GM23248 (cell line): ENCODE measurements at places on chromosomes 2 and 18. TPM values are rescaled to one million over a fixed set of nuclear protein-coding genes. Genes with fewer than 3 reads are reported as not detected.

- H3K4me1 ChIP-seq: no peaks in the 10 kb centered on the region
- no peak overlapping the region for H3K4me3 ChIP-seq
- no peaks in the 10 kb centered on the region for H3K36me3 ChIP-seq
- no peak overlapping the region for H3K27ac ChIP-seq
These were observed 96.1 kb downstream of the MAP2 start for GRCh38 chr2:209519906-209520305.

The MEMO1 gene
- total RNA-seq: 29.8 and 46.3 TPM in 2 replicates

DNA sequence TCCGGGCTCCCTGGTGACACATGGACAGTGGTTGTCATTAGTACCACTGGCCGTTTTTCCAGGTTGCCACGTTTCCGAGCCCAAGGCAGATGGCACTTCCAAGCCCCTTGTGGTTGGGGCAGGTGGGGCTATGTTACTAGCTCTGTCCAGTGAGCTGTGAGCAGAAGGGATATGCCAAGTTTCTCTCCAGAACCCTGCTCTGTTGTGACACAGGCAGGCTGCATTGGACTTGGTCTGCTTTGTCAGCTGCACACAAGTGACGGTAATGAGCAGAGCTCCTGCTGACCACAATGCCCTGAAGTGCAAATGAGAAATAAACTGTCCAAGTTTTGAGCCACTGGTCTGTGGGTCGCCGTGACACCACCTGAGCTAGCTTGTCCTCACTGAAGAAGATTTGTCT, 118.8 kb downstream of the GYPC start:
- H3K27ac ChIP-seq: no peak overlapping the region
- peaks cover 10% of the 10 kb centered on the region; the same call in 1 of the 2 replicates for H3K27me3 ChIP-seq
- no peaks in the 10 kb centered on the region for H3K36me3 ChIP-seq
- H3K4me3 ChIP-seq: no peak overlapping the region
- DNase-seq: no peak

DNA sequence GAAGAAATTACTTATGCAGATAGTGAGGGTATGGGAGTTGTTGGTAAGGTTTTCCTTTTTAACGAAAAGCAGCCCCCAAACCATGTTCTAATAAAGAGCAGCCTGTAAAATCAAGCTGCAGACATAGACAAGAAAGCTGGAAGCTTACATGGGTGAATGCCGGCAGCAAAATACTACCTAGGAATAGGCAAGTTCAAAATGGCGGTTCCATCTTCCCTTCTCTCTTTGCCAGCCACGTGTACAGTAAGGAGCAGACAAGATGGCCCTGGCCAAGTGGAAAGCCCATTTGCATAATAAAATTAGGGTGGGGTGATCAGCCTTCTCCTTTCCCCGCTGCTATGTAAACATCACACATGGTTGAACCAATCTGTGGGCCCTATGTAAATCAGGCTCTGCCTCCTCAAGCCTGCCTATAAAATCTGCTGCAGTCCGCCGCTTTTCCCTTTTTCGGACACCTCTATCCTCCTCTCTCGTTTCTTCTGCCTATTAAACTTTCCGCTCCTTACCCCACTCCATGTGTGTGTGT, 155.0 kb downstream of the ZBTB7C start:
- H3K4me3 ChIP-seq: no peak overlapping the region
- no peak overlapping the region for H3K27ac ChIP-seq
- H3K4me1 ChIP-seq: no peaks in the 10 kb centered on the region

GRCh38 chr18:27985832-27986231, 191.1 kb downstream of the CDH2 start:
- no peak overlapping the region for H3K27ac ChIP-seq
- no peaks in the 10 kb centered on the region for H3K27me3 ChIP-seq
- no peak overlapping the region for H3K4me3 ChIP-seq
- H3K36me3 ChIP-seq: peaks cover 45% of the 10 kb centered on the region
- DNase-seq: no peak
- H3K4me1 ChIP-seq: no peaks in the 10 kb centered on the region

GRCh38 chr2:122886479-122887145, 1131.2 kb downstream of the TSN start:
- no peak for DNase-seq
- H3K4me1 ChIP-seq: no peaks in the 10 kb centered on the region
- H3K27ac ChIP-seq: no peak overlapping the region
- no peaks in the 10 kb centered on the region for H3K27me3 ChIP-seq
- no peaks in the 10 kb centered on the region for H3K36me3 ChIP-seq

DNA sequence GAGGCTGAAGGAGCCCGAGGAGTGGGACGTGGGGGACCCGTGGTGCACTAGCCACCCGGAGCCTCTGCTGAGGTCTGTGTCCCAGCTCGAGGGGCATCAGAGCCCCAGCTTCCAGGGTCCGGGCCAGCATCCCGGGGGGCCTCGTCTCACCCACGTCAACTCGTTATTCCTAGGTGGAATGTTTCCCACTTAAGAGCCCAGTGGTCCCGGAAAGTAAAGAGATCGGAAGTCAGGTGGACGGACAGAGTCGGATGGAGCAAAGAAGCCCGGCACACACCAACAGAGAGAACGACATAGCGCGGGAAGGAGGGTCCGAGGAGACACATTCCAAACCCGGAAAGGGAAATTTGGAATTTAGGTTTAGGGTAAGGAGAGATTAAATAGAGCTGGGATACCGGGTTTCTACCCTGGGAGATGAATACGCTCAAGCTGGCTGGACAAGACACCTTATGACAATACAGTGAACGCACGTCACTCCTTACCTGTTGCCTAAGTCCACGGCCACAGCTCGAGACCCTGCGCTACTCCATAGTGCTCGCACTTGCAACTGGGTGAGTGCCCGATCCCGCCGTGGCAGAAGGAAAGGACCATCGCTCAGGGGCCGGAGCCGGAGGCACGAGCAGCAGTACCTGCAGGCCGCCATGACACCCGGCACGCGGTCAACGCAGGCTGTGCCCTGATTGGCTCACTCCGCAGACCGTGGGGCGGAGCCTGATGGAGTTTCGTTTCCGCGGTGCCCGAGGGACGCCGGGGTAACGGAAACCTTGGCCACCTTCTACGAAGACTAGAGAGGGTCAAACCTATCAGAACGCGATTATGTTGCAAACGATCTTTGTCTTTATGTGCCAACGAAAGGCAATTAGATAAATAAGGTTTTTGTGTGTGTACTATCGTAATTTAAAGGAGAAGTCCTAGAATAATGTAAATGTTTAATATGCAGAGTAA, at the start of gene PNPT1:
Gene PNPT1 (minus strand): TSS at position 664 of the 945 bp plus-strand sequence. CDS start 21 bp downstream, at position 643.
- peak within 1 kb of the TSS; percentile 97 for H3K4me3 ChIP-seq
- H3K4me1 ChIP-seq: peaks cover 22% of the 10 kb centered on the region
- H3K27me3 ChIP-seq: no peaks in the 10 kb centered on the region
- H3K36me3 ChIP-seq: no peaks in the 10 kb centered on the region

DNA sequence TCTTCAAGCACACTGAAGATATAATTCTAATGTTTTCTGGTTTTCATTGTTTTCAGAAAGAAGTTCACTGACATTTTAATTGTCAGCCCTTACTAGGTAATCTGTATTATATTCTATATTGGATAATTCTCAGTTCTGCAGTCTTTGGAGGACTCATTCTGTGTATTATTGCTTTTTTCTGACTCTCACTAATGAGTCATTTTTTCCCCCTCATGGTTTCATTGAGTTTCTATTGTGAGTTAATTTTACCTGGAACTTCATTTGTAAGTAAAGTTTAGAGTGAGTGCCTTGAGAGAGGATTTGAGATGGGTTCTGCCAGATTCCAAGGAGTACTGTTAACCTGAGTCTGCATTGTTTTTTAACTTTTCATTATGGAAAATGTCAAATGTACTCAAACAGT, 90.4 kb upstream of the LYPD1 start:
- H3K27me3 ChIP-seq: no peaks in the 10 kb centered on the region
- no peaks in the 10 kb centered on the region for H3K4me1 ChIP-seq
- no peak overlapping the region for H3K27ac ChIP-seq
- H3K4me3 ChIP-seq: no peak overlapping the region
- no peaks in the 10 kb centered on the region for H3K36me3 ChIP-seq
- no peak for DNase-seq

The IMPA2 gene
- total RNA-seq: 11.1 and 13.0 TPM in 2 replicates

The SERPINB11 gene
- not detected in 2 replicates for total RNA-seq

- no peaks in the 10 kb centered on the region for H3K36me3 ChIP-seq
- H3K27me3 ChIP-seq: no peaks in the 10 kb centered on the region
- peaks cover 17% of the 10 kb centered on the region for H3K4me1 ChIP-seq
- no peak overlapping the region for H3K27ac ChIP-seq
- no peak overlapping the region for H3K4me3 ChIP-seq
These were observed 173.6 kb downstream of the BCL2 start for GRCh38 chr18:63145851-63146555.
